ENCODE measurements at places on chromosomes 7 and 10.

DNA sequence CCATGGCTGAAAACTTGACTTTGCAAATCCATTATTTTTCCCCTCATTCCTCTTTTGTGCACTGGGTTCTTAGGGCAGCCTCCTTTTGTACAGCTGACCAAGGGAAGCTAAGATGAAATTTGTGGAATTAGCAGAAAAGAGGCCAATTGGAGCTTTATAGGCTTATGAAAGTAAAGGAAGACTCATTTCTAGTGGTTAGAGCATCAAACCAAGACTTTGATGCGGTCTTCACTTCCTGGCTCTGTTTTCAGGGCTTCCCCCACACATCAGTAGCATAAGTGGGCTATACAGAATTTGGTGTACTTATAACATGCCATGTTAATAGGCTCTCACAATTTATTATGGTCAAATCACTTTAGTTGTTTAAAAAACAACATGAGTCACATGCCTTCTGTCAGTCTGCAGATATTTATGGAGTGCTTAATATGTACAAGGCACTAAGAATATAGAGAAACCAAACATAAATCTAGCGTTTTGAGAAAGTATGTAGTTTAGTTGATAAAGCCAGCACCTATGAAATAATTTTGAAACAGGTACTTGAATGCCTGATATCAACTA is 5.7 kb downstream of the AUTS2 start:
- DNase-seq = peak; percentile 0

DNA sequence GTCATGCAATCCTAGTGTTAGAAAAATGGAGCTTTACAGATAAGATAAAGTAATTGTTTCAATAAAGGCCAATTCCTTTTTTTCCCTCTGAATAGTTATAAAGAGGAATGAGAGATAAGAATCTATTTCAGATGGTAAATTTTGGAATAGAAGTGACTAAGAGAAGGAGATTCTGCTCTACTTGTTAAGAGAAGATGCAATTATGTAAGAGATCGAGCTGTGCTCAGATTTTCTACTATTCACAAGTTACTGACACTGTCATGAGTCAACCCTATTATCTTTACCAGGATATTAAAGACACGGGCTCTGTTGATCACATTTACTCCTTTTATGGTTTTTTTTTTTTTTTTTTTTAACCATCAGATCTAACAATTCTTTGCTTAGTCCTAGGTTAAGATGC is 511.3 kb downstream of the ARL4A start:
- DNase-seq = no peak

DNA sequence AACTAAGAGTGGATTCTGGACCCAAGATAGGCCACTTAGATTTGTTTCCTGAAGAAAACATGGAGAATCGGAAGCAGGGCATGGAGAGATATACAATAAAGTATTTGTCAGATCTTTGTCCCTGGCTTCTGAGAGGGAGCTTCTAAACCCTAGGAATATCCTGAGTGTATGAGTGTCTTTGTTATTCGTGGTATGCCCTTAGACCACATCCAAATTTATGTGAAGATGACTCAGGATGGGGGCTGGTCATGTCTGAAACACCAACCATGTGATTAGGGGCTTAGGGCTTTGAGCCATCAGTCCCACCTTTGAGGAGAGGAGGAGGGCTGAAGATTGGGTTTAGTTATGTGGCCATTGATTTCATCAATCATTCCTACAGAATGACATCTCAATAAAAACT is 69.7 kb upstream of the PLPP4 start:
- DNase-seq = no peak

GRCh38 chr7:25249772-25250171 is 21.5 kb upstream of the NPVF start:
- DNase-seq = no peak

DNA sequence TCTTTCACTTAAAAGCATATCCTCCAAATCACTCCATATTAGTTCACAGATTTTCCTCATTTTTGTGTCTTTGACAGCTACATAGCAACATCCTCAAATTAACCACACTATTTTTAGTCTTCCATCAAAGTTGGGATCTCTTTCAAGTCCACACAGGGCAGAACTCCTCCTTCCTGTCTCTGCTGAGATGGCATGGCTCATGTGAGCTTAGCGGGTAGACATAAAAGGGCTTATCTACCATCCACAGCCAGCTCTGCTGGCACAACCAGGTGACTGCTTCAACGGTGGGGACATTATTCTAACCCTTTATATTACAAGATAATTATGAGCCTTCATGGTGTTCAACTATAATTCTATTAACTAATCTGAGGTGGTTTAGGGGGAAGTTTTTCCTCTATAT is 35.5 kb downstream of the ICA1 start:
- DNase-seq = no peak

GRCh38 chr7:47320296-47320695 is 261.6 kb downstream of the TNS3 start:
- no peak for DNase-seq

GRCh38 chr10:131094527-131095312 is 216.8 kb downstream of the TCERG1L start:
- no peak for DNase-seq

- peak; percentile 75 for DNase-seq
These were observed at the start of gene IFT22 for GRCh38 chr7:101321491-101322401. TSS of gene IFT22 (minus strand) at chr7:101321812. CDS start at chr7:101321709, 103 bp downstream.

DNA sequence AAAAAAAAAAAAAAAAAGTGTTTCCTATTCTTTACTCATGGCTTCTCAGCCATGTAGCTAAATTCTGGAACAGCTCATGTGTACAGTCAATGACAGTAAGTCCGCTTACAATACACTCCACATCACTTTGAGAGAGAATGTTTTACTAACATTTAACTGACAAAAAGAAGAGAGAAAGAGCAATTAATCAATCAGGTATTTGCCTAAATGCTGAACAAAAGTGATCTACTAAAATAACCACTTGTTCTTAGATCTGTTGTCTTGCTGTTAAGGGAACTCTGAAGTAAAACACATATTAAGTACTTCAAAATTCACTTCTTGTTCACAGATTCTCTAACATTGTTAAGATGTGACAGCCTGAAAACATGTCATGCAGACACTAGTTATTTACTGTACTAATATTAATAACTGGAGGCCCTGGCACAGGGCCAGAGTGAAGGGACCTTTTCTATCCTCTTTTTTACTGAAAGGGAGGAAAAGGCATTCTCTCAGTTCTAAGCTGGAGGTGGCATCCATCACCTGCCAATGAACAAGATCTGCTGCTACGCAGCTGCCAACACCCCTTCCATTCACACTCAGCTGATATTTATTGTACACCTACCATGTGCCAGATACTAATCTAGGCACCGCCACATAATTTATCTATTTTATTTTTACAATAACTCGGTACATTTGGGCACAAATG is 72.6 kb downstream of the AHR start:
- no peak for DNase-seq

DNA sequence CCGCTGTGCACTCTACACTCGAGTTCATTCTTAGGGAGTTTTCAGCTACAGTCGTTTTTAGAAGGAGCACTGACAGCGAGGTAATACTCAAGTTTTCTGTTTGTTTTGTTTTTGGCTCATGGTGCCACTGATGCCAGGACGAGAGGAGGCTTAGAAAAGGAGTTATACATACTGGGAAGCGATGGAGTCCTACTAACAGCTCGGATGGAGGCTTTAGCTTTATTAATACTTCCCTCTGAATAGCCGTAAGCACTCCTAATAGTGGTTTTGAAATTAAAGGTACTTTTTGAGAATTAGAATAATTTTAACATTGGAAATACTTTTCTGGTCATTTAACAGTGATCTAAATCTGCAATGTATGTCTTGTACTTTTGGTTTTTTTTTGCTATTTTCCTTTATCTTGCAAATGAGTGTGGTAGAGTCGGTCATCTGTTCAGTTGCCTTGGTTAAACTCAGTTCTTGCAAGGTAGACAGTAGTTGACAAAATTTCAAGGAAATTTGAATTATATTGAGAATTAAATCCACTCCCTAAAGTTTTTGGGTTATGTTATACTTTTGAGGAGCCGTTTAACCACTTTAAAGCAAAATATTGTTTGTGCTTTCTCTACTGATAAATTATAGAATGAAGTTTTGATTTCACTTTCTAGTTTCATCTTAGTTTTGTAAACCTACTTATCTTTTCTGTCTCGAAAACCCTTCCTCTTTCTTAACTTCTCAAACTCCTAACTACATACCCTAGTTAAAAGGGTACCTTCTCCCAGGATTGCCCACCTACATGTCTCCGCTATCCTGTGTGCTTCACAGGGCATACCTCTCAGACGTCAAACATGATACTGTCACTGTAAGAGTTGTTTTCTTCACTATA is 1.5 kb downstream of the HBP1 start:
- DNase-seq = no peak

DNA sequence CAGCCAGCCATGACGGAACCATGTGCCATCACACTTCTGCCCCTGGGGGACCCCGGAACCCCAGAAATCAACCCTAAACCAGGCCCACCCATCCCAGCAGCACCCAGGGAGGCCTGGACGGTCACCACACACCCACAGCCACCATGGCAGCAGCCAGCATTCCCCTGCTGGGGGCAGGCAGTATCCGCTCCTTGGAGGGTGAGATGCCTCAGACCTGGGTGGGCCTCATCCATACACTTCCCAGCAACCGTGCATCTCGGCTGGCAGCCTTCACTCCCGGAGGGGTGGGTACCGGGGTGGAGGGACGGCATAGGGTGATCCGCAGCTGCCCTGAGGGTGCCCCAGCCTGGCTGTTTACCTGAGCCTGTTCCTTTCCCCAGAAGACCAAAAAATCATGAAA is 69.1 kb upstream of the FAM20C start:
- no peak for DNase-seq

GRCh38 chr10:110296966-110297365 is 7.8 kb downstream of the SMNDC1 start:
- DNase-seq = no peak

GRCh38 chr10:126734015-126734414 is 63.5 kb upstream of the C10orf90 start:
- no peak for DNase-seq

GRCh38 chr7:86911659-86912058 is 147.8 kb downstream of the ELAPOR2 start:
- DNase-seq = no peak

DNA sequence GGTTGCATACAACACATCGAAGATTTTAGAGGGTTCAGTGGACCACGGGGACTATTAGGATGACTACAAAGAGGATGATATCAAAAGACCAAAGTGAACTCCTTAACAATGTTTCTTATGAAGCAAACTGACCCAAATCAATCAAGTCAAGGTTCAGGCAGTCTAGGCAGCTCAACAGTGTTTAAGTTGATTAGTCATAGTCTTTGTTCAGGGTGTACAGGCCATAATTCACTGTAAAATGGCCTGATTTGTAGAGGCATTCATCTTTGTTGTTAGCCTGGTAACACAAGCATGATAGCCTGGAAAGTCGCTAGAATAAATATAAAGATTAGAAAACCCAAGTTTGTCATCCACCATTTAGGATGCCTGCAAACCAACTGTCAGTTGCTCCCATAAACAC is 32.6 kb downstream of the ANTXRL start:
- DNase-seq = no peak

Data from stimulated activated CD8-positive, alpha-beta memory T cell treated with anti-CD3 and anti-CD28 coated beads, Interleukin-12 subunit alpha, Interleukin-12 subunit beta, amount 100 ng/mL, for 4 hours (primary cell).